Stimulated activated naive CD8-positive, alpha-beta T cell treated with anti-CD3 and anti-CD28 coated beads, Interleukin-15, amount 100 ng/mL, for 72 hours (primary cell): ENCODE measurements at places on chromosomes 6 and 20.

DNA sequence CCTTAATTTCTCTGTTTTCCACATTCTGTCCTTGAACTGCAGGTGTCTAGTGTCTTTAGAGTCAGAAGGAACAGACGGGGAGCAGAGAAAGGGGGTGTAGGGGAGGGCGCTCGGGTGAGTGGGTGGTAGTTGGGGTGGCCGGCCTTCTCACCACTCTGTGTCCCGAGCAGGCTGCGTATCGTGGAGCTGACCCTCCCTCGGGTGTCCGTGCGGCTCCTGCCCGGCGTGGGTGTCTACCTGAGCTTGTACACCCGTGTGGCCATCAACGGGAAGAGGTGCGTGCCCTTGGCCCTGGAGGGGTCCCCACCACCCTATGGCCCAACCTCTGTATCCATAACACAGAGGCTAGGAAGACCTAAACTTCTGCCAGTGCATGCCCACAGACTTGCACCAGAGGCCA is 5.3 kb downstream of the BPIFB4 start:
- no peak for DNase-seq

GRCh38 chr6:24761851-24762250 is 12.9 kb upstream of the GMNN start:
- DNase-seq = no peak

- DNase-seq = no peak
These were observed 92.7 kb upstream of the AFDN start for GRCh38 chr6:167733740-167734661.

DNA sequence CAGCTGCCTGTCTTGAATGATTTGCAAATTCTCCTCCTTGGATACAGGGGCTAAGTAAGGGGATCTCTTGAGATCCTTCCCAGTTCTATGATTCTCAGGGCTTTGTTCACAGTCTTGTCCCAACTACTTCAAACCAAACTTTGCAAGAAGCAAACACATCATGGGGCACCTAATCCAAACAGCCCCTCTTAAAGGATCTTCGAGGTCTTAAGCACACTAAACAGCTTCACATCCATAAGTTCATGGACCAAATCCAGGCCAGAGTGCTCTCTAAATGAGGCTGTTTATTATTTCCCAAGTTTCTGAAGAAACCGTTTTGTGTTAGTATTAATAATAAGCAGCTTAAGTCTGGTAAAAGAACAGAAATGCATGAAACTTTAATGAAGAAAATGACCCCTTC is 75.2 kb downstream of the KIF6 start:
- no peak for DNase-seq

GRCh38 chr20:23320317-23320716 is 30.3 kb upstream of the NXT1 start:
- no peak for DNase-seq

DNA sequence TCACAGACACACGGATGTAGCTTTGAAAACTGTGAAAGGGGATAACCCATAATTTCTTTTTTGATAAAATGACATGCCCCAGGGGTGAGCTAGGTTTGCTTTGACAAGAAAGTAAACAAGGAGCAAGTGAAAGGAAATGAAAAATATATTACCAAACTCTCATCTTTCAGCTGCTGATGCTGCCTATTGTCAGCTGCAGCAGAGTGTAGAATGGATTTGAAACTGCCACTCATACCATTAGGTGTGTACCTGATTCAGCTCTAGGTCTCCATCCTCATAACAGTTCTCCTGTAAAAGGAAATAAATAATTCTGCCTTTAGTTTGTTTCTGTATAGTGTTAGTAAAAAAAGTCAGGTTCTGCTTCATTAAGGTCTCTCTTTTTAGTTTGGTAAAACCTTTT is 415.1 kb upstream of the MARCKS start:
- DNase-seq = no peak

DNA sequence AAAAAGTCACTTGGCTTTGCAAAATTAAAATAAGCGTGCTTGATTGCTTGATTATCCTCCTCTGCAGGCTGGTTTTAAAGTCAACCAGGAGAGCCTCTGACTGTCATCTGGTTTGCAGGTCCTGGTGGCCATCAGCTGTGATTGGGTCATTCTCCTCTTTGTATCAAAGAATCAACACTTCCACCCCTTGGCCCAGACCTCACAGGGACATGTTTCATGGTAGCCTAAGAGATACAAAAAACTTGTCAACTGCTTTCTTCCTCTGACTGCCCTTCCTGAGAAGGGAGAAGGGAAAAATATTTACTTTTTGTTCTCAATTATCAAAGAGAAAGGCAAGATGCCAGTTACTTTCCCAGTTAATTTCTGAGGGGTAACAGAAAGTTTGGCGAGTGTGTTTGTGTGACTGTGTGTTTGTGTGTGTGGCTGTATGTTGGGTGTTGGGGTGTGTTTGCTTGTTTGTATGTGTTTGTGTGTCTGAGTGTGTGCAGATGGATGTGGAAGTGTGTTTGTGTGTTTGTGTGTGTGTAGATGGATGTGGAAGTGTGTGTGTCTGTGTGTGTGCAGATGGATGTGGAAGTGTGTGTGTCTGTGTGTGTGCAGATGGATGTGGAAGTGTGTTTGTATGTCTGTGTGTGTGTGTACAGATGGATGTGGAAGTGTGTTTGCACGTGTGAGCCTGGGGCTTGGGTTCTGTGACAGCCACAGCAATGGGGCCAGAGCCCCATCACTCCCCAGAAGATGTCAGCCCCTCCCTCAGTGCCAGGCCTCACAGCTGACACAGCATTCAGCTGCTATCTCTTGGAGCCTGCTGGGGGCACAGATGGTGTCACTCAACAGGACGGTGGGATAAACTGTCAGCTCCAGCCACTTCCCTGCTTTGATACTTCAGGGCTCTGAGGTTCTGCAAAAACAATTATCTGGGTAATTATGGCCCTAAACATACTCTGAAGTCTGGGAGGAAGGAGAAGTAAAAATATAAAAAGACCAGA is 98.6 kb upstream of the RNF24 start:
- DNase-seq = no peak

DNA sequence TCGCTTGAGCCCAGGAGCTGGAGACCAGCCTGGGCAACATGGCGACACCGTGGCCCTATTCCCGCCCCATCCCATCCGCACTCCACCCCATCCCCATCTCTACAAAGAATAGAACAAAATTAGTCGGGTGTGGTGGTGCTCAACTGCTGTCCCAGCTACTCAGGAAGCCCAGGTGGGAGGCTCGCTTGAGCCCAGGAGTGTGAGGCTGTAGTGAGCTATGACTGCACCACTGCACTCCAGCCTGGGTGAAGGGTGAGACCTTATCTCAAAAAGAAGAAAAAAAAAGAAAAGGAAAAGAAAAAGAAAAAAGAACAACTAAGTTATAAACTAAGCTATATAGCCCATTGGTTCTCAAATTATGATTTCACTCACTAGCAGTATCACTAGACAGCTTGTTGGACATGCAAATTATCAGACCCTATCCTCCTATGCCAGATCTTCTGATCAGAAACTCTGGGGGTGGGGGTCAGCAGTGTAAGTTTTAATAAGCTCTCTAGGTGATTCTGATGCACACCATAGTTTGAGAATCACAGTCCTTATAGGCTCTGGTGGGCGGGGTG is 491 bp upstream of the ITCH start:
- no peak for DNase-seq
